ENCODE measurements at places on chromosomes 2 and 18.

GRCh38 chr18:26655525-26656430, 107.4 kb upstream of the KCTD1 start:
- DNase-seq: no peak

DNA sequence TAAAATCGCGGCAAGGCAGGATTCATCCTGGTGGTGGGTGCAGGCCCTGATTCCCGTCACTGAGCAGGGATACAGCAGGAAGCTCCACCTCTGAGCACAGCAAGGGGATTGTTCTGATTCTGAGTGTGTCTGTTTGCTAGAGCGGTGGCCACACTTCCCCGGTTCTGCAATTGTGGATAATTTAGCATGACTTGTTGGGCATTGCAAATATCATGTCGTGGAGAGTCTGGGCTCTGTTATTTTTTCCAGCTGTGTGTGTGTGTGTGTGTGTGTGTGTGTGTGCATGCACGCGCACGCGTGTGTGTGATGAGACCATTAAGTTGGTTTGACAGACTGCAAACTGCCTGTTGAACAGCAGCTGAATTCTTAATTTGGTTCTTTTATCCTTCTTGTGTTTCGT, 4.1 kb upstream of the TMEM18 start:
- no peak for DNase-seq

DNA sequence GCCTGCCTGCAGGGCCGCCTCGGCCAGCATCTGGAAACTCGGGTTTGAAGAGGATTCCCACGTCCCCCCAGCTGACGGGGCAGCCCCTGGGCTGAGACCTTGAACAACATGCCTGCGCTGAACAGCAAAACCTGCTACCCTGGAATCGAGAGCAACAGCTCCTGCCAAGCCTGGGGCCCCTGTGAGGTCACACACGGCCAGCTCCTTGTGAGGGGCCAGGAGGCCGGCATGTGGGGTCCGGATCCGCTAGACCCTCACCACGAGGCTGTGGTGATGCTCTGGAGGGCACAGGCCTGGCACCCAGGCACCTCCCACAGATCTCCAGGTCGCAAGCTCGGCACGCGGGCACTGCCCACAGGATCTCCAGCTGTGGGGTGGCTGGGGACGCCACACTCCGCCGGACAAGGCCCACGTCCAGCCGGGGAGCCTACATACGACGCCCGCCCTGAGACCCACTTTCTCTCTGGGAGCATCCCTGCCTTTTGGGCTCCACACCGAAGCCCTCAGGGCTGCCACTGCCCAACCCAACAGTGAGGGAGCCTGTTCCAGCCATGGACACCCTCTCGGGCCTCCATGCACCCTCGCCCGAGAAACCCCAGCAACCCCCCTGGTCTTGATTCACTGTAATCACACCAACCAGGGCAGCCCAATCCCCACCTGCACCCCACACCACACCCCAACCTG, 34.1 kb downstream of the SLC66A2 start:
- DNase-seq: no peak

DNA sequence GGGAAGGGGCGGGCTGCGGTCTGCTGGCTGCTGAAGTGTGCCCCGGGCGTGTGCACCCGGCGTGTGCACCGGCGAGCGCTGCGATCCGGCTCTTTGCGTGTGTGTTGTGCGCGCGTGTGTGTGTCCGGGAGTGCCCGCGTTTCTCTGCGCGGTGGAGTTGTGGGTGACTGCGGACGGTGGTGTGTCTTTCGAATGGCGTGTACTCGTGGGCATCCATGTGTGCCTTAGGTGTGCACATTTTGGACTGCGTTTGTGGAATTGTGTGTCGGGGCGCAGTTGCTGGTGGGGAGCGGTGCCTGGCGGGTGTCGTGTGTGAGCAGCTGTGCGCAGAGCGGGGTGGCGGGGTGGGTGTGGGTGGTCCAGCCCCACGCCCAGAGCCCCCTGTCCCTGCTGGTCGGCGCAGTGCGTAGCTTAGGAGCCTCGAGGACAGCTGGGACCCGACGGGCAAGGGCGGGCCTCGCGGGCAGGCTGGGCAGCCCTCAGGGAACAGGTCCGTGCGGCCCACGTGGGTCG, 533 bp downstream of the HPCAL1 start:
- DNase-seq: no peak

DNA sequence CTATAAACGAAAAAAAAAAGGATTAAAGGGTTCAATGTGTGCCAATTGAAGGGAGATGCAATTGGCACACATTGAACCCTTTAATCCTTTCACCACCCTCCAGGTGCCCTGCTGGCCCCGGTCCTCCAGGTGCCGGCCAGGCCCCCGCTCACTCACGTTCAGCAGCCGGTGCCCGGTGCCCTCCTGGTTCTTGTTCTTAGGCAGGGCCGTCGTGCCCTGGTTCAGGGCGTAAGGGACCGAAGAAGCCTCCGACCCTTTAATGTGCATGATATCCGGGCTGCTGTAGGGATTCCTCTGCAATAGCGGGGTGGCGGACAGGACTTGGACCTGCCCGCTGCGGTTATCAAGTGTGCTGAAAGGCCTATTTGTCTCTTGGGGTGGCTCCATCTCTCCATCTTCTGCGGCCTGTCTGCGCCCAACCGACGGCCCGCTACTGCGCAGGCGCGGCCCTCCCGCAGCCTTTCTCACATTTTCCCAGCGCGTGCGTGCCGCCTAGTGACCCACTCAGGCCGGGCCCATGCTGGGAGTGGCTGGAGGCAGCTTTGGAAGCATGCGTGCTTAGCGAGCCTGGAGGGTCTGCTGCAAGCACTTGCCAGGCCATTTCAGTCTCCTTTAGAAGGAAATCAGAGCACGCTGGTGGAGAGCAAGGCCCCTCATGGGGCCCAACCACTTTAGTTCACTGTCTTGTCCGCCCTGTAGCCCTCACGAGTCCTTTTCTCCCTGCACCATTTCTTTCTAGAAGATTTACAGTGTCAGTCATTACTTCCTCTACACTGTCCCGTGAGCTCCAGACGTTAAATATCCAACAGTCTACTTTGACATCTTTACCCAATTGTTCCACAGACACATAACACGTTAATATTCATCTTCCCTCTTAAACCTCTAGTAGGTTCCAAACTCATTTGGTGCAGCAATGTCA, 24.3 kb downstream of the TMEM237 start:
- no peak for DNase-seq

All from NCI-H1436 (cell line).